ENCODE measurements at places on chromosomes 7 and 10. TPM values are rescaled to one million over a fixed set of nuclear protein-coding genes. Genes with fewer than 3 reads are reported as not detected.

Gene IFIT1B
- not detected for total RNA-seq

- H3K36me3 ChIP-seq, result no peaks in the 10 kb centered on the region
- no peaks in the 10 kb centered on the region for H3K27me3 ChIP-seq
- DNase-seq, result no peak
- H3K27ac ChIP-seq, result no peak overlapping the region
Measured at GRCh38 chr7:91140982-91141381, 123.3 kb upstream of the FZD1 start.

GRCh38 chr10:5510281-5511072 lies 11.1 kb upstream of the CALML5 start:
- no peaks in the 10 kb centered on the region for H3K4me1 ChIP-seq
- H3K4me3 ChIP-seq, result no peak overlapping the region
- no peak overlapping the region for H3K27ac ChIP-seq
- no peaks in the 10 kb centered on the region for H3K27me3 ChIP-seq
- DNase-seq, result no peak
- no peaks in the 10 kb centered on the region for H3K36me3 ChIP-seq

- no peak overlapping the region for H3K27ac ChIP-seq
- no peaks in the 10 kb centered on the region for H3K27me3 ChIP-seq
- H3K4me1 ChIP-seq, result no peaks in the 10 kb centered on the region
- H3K4me3 ChIP-seq, result no peak overlapping the region
Measured at GRCh38 chr10:2038036-2038435, 300.7 kb upstream of the ADARB2 start.

Data from ascending aorta (tissue), 2 donors.